ENCODE measurements at places on chromosomes 3 and 15.

DNA sequence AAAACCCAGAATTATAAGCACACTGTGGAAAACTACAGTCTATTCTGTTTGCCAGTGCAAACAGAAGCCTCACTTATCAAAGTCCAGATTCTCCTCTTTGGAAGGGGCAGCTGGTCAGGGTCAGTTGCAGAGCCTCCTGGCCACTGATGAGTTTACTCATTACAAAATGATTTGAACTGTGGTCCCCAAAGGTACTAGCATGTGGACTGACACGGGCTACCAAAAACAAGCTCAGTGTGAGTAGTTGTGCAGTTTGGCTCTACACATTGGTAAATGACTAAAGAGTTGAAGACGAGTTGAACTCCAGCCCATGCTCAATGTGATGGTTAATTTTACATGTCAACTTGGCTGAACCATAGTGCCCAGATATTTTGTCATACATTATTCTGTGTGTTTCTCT, 221.5 kb downstream of the ZIC4 start:
- no peak for DNase-seq

DNA sequence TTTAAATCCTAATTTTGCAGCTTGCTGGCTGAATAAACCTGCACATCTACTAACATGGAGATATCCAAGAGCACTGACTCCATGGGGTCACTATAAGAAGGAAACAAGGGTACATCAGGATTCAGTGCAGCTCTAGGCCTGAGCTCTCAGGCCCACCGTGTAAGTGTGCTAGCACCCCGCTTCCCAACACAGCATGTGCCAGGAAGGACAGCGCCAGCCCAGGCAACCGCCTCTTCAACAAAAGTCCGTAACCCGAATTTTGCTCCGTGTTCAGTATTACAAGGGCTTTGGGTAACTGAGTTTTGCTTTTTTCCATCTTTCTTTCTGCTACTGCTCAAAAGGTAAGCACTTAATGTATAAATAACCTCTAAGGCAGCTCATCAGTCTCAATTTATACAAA, 89.8 kb downstream of the LRIG1 start:
- DNase-seq, result no peak

DNA sequence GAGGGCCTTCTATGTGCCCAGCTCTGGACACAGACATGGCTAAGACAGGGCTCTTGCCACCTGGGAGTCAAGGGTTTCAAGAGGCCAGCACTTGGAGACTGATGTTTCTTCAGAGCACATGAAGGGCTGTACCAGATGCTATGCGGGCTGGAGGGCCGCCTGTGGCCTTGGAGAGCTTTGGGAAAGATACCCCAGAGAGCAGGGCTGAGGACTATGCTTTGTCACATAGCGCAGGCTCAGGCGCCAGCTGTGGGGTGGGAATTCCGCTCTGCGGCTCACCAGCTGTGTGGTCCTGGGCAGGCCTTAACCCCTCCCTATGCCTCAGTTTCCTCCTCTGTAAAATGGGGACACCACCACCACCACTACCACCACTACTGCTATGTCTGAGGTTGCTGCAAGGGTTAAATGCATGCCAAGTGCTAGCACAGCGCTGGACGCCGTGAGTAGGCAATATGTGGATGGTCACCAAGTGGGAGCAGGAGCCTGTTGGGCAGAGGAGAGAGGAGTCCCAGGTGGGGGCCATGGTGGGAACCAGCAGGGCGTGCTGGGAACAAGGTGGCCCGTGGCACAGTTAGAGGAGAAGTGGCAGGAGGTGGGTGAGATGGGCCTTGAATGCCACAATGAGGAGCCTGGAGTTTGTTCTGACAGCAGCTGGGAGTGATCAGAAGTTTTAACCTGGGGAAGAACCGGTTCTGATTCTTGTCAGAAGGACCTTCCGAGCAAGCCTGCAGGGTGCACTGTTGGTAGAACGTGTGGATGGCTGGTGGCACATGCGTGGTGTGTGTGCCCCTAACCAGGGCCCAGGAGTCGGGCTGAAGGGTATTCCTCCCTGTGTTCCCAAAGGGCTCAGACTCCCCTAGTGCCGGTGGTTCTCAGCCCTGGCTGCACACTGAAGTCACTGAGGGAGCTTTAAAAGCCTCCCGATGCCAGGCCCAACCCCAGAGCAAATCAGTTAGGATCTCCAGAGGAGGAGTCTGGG, 41.7 kb downstream of the FEM1B start:
- DNase-seq, result no peak

DNA sequence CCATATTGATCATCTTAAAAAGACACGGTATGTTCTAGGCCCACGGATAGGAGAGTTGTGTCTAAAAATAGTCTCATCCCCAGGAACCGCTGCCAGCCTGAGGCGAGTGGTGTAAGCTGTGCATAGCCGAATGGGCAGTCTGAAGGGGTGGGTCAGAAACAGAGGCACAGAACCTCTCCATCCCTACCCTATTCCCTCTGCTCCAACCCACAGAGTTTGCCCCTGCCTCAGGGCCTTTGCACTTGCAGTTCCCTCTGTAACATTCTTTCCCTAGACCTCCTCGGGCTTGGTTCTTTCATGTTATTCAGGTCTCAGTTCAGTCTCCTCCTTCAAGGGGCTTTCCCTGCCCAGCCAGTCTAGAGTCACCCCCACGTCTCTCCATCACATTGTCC, 4.8 kb downstream of the SCN5A start:
- DNase-seq, result no peak

DNA sequence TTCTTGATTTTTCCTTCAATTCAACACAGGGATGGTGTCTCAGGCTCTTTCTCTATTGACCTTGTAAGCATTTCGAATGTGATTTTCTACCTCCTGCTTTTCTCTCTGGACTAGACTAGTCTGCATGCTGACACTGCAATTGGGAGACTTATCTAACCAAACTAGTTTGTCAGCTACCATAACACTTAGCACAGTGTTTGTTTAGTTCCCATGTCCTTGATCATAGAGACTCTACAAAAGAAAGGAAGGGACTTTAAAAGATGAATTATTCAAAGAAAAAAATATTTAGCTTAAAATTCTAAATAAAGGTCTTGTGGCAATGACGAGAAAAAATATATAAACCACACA, 407.0 kb downstream of the ERC2 start:
- DNase-seq, result no peak

DNA sequence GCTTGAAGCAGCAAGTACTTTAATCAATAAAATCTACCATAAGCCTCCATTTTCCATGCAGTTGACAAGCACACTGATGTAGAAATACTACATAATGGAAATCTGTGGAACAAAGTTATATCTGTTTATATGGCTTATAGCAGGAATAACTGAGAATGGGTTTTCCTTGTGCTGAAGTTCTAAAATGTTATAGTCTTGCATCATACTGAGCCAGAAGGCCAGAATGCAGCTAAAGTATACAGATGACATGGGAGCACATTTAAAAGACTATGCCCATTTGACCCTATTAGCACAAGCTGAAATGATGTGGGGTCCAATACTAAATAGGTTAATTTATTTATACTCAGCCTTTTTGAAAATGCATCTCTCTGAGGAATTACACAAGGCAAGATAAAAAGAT, 25.1 kb downstream of the SLC24A5 start:
- DNase-seq, result no peak

Data from NCI-H1930 (cell line).